CD14-positive monocyte (primary cell): ENCODE measurements at places on chromosomes 2 and 18.

GRCh38 chr2:111048856-111049768 lies 71.6 kb upstream of the BCL2L11 start:
- DNase-seq: no peak

DNA sequence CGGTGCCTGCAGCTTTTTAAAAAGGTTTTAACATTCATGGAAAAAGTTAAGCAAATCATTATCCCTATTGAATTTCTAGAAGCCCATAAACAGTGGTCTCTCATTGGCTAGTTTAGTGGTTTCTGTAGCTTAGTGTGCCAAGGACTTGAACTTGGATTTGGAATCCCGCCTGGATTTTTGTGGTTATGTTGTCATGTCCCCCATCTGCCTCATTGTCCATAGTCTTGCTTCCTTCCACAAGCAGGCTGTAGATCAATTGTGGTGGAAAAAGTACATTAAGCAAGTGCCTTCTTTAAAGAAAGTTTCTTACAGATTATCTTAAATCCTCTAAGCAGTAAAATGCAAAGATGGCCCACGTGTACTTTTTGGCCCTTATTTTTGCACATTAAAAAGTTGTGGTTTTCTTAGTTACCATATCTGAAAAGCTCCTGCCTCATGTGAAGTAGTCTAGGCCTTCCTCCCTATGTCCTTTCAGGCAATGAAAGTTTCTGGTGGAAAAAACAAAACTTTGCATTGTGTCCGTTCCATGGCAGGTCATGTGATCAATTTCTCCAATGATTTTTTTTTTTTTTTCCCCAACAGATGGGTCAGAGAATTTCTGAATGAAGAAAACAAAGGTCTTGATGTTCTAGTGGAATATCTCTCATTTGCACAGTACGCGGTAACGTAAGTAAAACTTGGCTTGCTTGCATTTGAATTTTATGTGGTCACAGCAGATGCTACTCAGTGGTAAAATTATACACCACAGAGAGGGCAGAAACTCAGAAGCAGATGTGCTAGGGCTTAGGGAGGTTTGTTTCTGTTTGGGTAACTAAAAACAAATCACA lies 158.9 kb downstream of the PRPF40A start:
- DNase-seq: no peak

GRCh38 chr2:83368916-83369315 lies 1090.2 kb downstream of the SUCLG1 start:
- DNase-seq: no peak

DNA sequence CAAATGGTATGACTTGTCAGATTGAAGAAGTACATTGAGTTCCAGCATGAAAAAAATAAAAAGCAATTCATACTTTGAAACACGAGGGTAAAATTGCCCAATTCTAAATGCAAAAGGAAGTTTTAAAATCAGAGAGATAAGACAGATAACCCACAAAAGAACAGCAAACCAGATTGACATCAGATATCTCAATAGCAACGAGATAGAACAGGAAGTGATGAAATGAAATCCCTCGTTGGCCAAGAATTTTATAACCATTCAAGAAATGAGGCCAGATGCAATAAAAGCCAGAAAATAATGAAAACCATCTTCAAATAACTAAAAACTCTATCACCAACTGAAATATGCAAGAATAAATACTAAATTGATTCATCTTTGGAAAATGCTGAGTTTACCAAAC lies 172.8 kb downstream of the CD226 start:
- no peak for DNase-seq

DNA sequence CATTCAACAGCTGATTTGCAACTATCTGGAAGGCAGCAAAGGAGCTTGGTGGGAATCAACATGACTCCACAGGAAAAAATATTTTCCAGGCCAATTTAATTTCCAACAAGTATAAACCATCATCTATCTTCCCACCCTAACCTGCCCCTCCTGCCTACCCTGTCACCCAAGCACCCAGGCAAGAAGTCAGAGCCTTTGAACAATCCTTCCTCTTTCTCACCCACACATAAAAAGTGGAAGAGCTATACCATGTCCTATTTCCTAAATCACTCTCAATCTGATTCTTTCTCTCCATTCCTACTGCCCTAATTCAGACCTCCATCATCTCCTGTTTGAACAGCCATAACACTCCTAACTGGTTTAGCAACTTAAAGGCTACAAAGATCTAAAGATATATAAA lies 12.7 kb downstream of the SPIRE1 start:
- DNase-seq: no peak

DNA sequence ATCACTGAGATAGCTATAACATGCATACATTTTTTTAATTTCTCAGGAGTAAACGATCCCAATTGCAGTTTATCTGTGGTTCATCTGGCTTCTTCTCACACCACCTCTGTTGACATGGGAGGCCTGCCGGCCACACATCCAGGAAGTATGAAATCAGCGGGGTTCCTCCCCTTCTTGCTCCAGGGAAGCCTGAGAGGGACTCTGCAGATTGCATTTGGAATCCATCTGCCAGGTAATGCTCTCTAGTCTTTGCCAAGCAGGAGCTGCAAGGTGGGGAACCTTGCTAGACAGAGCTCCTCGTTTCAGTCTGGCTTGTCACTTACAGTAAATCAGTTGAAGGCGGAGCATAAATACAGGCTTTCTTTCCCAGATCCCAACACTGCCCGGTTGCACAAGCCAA lies 49.9 kb downstream of the SOX11 start:
- no peak for DNase-seq

GRCh38 chr2:12106440-12107080 lies 360.1 kb downstream of the LPIN1 start:
- no peak for DNase-seq

GRCh38 chr2:156536534-156536933 lies 100.4 kb downstream of the GPD2 start:
- DNase-seq: no peak

DNA sequence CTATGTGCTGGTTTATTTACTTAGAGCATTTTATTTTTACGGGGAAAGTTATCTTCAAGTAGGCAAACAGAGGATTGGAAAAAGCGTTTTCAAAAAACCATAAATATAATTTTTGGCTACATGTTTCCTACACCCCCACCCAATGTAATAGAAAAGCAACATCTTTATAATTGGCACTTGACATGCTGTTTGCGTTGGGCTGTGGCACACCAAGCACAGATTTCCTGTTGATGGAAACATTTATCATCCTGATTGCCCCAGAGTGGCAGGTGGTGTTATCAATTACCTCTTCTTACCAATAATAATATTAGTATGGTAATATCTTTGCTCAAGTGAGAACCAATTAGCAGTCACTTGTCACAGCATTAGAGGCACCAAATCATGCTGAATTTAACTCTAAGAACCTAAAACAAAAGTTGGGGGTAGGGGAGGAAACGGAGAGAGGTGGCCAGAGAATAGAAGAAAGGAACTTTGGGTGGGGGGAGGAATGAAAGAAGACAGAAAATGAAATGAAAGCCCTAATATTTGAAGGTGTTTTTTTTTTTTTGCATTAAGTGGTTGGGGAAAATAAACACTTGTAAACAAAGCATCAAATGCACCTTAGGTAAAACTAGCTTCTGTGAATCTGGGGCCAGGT lies 3.8 kb upstream of the SALL3 start:
- no peak for DNase-seq

- no peak for DNase-seq
Measured at GRCh38 chr2:112790305-112790704, 6.0 kb upstream of the IL1A start.

DNA sequence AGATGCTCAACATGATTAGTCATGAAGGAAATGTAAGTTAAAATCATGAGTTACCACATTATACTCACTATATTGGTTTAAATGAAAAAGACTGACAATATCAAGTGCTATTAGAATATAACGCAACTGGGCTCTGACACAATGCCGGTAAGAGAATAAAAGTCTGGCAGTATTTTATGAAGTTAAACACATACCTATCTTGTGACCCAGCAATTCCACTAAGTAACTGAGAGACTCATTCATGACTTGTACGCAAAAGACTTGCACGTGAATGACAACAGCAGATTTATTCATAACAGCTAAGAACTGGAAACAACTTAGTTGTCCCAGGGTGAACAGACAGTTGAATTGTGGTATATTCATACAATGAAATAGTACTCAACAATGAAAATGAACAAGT lies 342.1 kb downstream of the SLC4A3 start:
- DNase-seq: no peak

DNA sequence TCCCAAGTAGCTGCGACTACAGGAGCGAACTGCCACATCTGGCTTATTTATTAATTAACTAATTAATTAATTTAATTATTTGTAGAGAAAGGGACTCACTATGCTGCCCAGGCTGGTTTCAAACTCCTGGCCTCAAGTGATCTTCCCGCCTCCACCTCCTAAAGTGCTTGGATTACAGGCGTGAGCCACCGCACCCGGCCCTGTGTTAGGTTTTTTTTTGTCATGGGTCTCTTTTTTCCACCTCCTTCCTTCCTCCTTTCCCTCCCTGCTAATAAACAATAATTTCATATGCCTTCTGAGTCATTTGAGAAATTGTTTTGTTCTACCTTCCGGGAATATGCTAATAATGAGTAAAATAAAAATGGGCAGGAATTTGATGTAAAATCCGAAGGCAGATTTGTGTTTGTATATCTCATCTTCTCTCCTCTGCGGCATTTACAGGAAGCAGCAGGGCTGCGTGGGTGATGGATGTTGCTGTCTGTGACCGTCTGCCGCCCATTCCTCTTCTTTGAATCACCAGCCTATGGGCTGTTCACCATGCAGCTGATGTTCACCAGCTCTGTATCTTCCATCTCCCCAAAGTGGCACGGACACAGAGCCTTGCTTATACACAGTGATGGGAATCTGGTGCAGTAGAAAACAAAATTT lies 89.9 kb downstream of the ACSL3 start:
- no peak for DNase-seq

- DNase-seq: no peak
Measured at GRCh38 chr2:44895061-44895460, 46.4 kb upstream of the SIX3 start.

DNA sequence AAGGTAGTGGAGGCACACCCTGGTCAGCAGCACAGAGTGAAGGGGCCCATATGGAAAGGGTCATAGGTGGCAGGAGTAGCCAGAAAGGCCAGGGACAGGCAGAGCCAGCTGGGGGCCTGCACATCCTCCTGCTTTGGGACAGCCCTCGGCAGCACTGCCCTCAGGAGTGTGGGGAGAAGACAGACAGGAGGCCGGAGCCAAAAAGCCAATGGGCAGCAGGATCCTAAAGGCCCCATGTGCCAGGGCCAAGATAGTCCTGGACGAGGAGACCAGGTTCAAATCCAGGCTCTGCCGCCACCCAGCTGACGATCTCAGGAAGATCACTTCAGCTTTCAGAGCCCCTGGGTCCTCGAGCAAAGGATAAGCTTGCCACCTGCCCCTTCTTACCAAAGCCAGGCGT lies 220.1 kb downstream of the TMEM163 start:
- DNase-seq: no peak

GRCh38 chr18:79991494-79991893 lies 3.1 kb upstream of the TXNL4A start:
- no peak for DNase-seq

GRCh38 chr2:170586571-170587095 lies 128.5 kb upstream of the SP5 start:
- no peak for DNase-seq
